ENCODE measurements at places on chromosomes 13 and 19.

DNA sequence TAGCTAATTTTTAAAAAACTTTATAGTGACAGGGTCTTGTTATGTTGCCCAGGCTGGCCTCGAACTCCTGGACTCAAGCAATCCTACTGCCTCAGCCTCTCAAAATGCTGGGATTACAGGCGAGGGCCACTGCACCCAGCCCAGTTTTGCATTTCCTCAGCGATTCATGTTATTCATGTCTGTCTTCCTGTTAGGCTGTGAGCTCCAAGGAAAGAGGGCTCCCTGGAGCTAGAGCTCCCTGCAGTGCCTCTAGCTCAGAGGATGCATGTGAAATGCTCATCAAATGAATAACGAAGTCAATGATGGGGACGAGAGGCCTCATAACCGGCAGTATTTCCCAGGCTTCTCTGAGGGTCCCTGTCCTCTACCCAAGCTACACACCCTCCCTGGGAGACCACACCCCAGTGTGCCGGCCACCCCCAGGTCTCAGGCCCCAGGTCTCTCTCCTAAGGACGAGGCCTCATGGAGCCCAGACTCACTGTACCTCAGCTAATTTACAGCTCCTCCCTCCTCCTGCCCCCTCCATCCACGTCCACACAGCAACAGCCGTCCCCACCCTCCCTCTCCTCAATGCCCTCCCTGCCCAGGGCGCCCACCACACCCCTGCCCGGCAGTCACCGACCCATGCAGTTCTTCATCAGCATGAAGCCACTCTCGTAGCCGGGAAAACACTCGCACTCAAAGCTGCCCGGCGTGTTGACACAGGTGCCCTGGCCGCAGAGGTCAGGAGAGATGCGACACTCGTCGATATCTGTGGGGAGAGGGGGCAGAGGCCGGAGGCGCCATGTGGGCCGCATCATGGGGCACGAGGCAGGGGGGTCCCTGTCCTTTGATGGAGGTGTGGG, 28.5 kb downstream of the FBN3 start:
- DNase-seq, result no peak

GRCh38 chr13:73040484-73040883, 18.3 kb upstream of the KLF5 start:
- no peak for DNase-seq

DNA sequence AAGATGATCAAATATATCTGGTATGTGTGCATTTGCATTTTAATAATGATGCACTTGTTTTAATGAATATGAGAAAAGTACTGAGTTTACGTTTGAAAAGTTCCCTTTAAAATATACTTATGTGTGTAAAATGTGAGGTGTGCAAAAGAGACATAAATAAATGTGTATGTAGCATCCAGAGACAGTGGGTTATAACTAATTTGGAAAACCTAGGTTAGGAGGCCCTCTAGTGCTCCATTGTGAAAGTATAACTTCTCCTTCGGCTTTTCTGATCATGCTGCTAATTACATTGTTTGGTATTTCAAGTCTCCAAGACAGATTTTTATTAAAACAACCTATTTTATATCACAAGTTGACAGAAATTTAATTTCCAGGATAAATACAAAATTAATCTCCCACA, 30.1 kb downstream of the SCEL start:
- DNase-seq, result no peak

GRCh38 chr13:19561585-19561984, 253 bp upstream of the TPTE2 start:
- no peak for DNase-seq

GRCh38 chr19:4987692-4988370, 18.9 kb downstream of the KDM4B start:
- DNase-seq, result no peak

Measured in adrenal gland (tissue), 19 donors.